Mesenchymal stem cell (in vitro differentiated cells and primary cell): ENCODE measurements at places on chromosomes 11 and 22.

DNA sequence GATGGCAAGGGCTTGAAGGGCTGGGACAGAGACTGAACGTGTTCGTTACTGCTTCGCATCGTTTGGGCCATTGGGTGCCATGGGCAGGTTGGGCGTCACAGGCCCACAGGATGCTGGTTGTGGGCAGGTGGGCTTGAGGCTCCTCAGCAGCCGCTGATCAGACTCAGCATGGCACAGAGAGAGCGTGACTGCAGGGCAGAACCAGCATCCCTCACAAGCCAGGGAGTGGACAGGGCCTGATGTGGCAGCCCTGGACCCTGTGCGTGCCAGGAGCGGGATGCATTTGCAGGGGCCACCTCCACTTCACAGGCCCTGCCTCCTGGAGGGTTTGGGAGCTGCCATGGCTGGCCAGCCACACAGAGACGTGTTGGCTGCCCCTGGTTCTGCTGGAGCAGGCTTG lies 1228.3 kb downstream of the BRD1 start:
- DNase-seq = no peak

- no peak for DNase-seq
Observed at GRCh38 chr11:17014321-17014832, at the start of gene PLEKHA7. TSS of gene PLEKHA7 (minus strand) at chr11:17014414. CDS start at chr11:17014401, 13 bp downstream.

DNA sequence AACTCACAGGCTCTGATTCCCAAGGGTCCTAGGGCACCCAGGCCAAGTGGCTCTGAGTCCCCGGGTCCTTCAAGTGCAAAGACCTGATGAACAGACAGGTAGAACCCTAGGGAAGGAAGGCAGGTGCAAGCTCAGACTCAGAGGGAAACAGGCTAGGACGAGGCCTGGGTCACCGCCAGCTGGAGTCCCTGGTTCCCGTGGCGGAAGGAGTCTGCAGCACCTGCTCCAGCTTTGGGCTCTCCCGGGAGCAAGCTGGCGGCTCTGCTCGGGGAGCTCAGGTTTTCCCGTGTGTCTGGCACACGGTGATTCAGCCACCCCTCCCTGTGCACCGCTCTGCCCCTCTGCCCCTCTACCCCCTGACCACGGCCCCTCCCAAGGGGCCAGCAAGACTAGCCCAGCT lies 59.8 kb downstream of the WNT7B start:
- no peak for DNase-seq

- DNase-seq = no peak
Observed at GRCh38 chr11:33907421-33907820, 15.5 kb upstream of the LMO2 start.

- DNase-seq = peak; percentile 56
Observed at GRCh38 chr11:88480223-88480622, 142.7 kb upstream of the CTSC start.

GRCh38 chr11:771617-772204 lies 5.6 kb downstream of the GATD1 start:
- no peak for DNase-seq

DNA sequence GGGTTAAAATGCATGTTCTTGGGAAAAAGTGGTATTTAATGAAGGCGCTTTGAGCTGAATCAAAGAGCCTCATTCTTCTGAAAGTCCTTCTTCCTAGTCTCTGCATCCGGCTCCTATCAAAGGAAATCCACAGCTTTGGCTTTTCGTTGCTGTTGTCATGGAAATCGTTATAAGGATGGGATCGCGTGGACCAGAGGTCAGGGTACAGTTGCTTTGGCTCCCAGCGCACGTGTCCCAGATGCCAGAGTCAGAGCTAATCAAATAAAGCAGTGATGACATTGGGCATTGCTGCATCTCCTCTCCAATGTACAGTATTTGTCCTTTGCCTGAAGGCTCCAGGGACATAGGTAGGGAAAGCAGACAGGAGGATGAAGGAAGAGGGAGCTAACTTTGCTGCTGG lies 181.9 kb downstream of the MYO18B start:
- DNase-seq = no peak

GRCh38 chr11:99489581-99489980 lies 468.8 kb downstream of the CNTN5 start:
- DNase-seq = no peak

DNA sequence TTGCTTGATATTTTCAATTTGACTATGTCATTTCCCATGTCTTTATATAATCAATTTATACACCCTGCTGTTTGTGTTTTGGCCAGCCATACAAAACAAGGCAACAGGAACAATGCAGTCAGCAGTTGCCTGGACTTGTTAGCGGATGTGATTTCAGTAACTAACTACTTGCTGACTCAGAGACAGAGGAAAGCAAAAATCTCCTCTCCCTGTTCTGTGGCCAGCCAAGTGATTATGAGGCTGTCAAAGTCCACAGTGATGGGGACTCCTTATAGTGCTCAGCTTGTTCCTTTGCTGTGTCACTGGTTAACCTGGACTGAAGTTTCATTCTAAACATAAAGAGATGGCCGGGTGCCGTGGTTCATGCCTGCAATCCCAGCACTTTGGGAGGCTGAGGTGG lies 32.6 kb upstream of the APLP2 start:
- DNase-seq = peak; percentile 56

DNA sequence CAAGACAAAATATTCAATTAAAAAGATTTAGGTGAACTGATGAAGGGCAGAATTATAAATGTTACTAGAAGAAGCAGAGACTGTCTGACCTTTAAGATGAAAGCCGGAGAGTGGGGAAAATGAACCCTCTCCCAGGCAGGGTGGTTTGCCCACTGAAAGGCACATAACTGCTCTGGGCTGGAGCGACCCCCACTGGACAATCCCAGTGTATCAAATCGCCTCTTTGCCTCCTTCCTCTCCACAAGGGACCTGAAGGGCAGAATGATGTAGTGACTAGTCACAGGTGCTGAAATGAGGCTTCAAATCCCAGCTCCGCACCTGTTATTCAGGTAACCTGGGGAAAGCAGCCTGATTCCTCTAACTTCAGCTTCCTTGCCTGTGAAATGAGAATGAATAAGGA lies 69.0 kb downstream of the EFCAB6 start:
- DNase-seq = no peak

- DNase-seq = no peak
Observed at GRCh38 chr11:67644042-67644441, 4.5 kb upstream of the TBX10 start.

GRCh38 chr11:72239849-72240460 lies 4.0 kb downstream of the PHOX2A start:
- DNase-seq = no peak

- DNase-seq = no peak
Observed at GRCh38 chr11:75166791-75167190, 15.9 kb downstream of the SLCO2B1 start.

DNA sequence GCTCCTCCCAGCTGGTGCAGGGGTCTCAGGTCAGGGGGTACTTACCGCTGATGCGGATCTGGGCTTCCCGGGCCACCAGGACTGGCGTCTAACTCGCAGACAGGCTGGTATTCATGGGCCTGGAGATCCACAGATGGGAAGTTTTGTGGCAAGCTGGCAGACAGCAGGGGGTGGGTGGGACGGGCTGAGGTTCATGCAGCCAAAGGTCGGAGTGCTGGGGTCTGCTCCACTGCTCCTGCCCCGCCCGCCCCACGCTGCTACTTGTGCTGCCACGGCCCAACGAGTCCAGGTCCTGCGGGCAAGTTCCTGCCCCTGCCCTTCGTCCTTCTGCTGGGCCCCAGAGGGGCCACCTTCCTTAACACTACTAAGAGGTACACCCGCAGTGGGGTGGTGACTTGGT lies 3.1 kb downstream of the ACY3 start:
- DNase-seq = no peak

GRCh38 chr11:38438091-38438490 lies 1840.1 kb upstream of the RAG2 start:
- no peak for DNase-seq

DNA sequence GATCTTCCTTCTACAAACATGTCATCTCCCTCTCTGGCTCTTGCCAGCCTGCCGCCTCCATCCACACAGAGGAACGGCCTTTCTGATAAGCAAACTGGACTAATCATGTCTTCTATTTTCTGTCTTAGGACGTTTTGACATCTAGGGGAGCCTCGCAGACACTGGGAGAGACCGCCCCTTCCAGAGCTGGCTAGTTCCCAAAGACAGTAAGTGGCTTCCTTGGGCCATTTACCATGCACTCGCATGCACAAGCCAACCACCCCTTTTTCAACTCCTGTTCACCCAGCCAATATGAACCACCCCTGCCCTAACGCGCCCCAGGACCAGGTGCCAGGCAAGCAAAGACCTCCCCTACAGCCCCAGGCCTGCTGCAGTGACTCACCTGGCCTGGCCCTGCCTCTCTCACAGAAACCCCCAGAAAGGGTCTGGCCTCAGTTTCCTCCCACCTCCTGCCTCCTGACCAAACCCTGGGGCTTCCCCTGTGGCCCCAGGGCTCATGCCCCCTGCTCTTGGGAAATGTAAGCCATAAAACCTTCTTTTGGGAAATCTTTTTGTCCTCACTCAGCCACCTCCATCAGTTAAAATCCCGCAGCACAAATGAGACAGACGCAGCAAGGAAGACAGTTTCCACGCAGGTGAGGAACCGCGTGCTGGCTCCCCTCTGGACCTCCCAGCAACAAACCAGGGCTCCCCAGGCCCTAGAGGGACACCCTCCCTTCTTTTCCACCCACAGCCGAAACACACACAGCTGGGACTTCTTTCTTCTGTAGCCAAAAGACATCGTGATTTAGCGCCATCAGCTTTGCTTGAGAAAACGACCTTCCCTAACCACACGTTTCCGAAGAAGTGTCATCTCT lies 38.5 kb downstream of the SHANK2 start:
- DNase-seq = no peak

- no peak for DNase-seq
Observed at GRCh38 chr22:24430431-24431308, 3.3 kb downstream of the ADORA2A start.

GRCh38 chr11:64713781-64714363 lies 9.1 kb downstream of the NRXN2 start:
- DNase-seq = no peak

GRCh38 chr11:91805293-91805692 lies 419.3 kb upstream of the FAT3 start:
- DNase-seq = no peak

- peak; percentile 7 for DNase-seq
Observed at GRCh38 chr22:49824936-49825335, 2.7 kb downstream of the BRD1 start.

GRCh38 chr22:24867323-24868022 lies 61.5 kb downstream of the SGSM1 start:
- DNase-seq = no peak

DNA sequence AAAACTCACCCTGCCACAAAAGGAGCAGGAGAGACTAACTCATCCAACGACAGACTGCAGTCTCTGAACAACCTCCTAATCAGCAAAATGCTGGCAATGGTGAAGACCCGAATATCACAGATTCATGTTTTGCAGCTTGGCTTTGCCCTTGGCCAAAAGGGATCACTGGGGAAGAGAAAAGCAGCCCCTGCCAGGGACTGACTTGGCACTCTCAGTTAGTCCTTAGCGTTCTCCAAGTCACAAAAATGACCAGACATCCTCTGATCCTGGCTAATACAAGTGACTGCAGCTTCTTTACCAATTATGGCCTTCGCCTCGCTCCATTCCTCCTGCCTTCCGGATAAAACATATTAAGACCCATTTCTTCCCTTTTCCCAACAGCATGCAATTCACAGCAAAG lies 22.4 kb upstream of the CHST1 start:
- no peak for DNase-seq

- DNase-seq = no peak
Observed at GRCh38 chr11:11821899-11822298, 19.9 kb upstream of the USP47 start.

GRCh38 chr22:42307806-42308563 lies 37.5 kb upstream of the TCF20 start:
- no peak for DNase-seq

GRCh38 chr11:122523846-122524805 lies 131.4 kb upstream of the UBASH3B start:
- DNase-seq = no peak

GRCh38 chr11:16891964-16892363 lies 122.2 kb downstream of the PLEKHA7 start:
- peak; percentile 26 for DNase-seq

- DNase-seq = no peak
Observed at GRCh38 chr22:17931400-17931825, 92.9 kb downstream of the MICAL3 start.

DNA sequence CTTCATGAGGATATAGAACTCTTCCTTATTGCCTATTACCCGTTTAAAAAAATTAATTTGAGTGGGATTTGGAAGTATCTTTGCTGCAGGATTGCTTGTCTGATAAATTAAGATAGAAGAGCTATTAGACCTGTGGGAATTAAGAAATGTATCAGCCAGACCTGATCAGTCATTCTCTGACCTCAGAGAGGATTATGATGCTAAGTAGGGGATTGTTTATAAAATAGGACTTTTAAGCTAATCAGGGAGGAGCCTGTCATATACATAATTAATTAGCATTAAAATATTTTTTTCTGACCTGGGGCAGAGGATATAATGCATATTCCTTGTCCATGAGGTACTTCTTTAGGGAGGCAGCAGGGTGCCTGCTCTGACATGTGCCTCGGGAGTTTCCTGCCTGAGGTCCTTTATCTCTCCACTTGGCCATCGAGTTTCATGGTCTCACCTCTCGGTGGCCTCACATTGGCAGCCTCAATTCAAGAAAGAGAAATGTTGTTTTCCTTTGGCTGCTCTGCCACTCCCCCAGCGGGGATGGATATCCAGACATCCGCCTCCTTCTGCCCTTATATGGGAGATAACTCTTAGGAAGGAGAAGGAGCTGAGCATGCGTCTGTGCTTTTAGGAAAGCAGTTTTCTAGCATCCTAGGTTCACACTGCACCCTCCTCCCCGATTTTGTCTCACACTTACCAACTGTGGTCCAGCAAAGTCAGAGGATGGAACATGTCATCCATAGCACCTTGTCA lies 41.1 kb downstream of the DIXDC1 start:
- peak; percentile 83 for DNase-seq

DNA sequence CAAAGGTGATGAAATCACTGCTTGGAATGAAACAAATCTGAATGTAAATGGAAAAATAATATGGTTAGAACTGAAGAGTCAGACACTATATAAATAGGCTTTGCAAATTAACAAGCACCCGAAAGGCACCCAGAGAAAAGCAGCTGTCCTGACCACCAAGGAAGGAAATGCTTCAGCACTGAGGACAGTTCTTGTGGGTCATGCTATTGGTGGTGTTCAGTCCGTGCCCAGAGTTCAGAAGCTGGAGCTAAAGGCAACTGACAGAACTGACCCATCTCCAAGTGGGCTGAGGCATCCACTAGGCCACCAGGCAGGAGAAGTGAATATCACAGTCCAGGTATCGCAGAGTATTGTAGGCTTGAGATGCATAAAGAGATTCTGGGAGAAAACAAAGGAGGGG lies 208.9 kb downstream of the OPCML start:
- DNase-seq = no peak
